ENCODE measurements at places on chromosomes 16 and 17.

GRCh38 chr16:60407034-60407433, 1629.2 kb downstream of the CDH8 start:
- no peak for DNase-seq

DNA sequence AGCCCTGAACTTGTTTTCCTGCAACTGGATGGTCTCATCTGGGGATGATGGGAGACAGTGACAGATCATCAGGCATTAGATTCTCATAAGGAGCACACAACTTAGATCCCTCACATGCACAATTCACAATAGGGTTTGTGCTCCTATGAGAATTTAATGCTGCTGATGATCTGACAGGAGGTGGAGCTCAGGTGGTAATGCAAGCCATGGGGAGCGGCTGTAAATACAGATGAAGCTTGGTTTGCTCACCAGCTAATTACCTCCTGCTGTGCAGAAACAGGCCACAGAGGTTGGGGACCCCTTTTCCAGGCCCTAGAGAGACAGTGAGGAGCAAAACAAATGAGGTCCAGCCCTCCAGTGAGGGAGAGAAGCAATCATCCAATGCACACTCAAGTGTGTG, 168.6 kb downstream of the RGS9 start:
- no peak for DNase-seq

GRCh38 chr16:4401094-4401501, 15.3 kb downstream of the CORO7 start:
- no peak for DNase-seq

- no peak for DNase-seq
Observed at GRCh38 chr17:10633738-10634379, 23.2 kb downstream of the MYH3 start.

GRCh38 chr17:30380643-30381339, 2.1 kb downstream of the CPD start:
- no peak for DNase-seq

Data from stimulated activated CD8-positive, alpha-beta memory T cell treated with anti-CD3 and anti-CD28 coated beads, Interleukin-15, amount 100 ng/mL, for 1 hour (primary cell).